ENCODE measurements at places on chromosomes 7 and 10.
A peak's percentile ranks its signal among the peaks of the same experiment; 100 is the strongest.

DNA sequence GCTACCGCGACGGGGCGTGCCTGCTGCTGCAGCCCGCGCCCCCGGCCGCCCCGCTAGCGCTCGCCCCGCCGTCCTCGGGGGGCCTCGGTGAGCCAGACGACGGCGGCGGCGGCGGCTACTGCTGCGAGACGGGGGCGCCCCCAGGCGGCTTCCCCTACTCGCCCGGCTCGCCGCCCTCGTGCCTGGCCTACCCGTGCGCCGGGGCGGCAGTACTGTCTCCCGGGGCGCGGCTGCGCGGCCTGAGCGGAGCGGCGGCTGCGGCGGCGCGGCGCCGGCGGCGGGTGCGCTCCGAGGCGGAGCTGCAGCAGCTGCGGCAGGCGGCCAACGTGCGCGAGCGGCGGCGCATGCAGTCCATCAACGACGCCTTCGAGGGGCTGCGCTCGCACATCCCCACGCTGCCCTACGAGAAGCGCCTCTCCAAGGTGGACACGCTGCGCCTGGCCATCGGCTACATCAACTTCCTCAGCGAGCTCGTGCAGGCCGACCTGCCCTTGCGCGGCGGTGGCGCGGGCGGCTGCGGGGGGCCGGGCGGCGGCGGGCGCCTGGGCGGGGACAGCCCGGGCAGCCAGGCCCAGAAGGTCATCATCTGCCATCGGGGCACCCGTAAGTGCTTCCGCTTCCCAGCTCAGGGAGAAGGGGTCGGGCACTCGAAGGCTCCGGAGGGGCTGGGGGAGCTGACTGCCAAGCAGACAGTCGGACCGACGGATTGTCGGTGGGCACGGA, 761 bp downstream of the PTF1A start:
- DNase-seq: no peak

- no peak for DNase-seq
These were observed 135.8 kb downstream of the KMT2E start for GRCh38 chr7:105149827-105150226.

DNA sequence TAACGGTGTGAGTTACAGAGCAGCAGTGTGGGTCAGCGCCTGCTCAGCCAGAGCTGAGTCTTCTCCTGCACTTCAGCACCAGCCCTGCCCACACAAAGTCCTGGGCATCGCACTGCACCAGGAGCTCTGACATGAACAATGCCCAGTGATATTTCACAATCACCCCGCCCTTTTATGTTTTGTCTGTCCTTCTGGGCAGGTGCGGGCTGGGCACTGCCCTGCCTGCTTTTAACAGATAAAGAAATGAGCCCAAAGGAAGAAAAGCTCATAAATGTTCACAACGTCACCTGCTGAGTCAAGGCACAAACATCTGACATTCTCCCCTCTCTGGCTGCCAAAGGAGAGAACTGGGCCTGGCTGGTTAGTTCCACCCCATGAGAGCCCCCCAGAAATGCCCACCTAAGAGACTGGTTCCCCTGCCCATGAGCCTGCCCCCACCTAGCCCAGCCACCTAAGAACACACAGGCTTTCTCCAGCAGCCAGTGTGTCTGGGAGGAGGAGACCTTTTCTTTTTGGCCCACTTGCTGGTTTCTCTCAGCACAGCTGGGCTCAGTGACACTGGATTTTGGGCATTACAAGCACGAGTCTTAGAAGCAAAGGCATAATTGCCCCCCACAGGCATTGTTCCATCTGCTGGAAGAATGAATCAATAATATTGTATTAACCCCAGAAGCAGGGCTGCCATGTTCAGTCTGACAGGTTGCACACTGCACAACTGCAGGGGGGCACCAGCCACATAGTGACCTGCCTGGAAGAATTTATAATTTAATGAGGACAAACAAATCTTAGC, 22.3 kb downstream of the CALML3 start:
- no peak for DNase-seq

GRCh38 chr10:78924319-78925003, 144.3 kb upstream of the ZMIZ1 start:
- no peak for DNase-seq

DNA sequence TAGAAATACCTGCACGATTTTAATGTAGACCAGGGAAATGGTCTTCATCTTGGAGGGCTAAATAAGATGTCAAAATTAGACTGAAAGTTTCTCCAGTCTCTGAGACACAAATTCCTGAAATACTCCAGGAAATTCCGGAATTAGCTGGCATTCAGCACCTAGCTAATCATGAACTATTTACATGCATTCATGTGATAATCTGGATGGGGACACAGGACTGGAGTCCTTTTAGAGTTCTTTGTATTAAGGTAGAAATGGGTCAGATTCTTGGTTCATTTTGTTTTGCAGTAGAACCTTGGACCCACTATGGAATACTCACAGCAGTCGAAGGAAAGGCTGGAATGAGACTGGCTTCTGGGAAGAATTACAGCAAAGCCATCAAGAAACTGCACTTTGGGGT, 65.3 kb upstream of the MDFIC start:
- no peak for DNase-seq

DNA sequence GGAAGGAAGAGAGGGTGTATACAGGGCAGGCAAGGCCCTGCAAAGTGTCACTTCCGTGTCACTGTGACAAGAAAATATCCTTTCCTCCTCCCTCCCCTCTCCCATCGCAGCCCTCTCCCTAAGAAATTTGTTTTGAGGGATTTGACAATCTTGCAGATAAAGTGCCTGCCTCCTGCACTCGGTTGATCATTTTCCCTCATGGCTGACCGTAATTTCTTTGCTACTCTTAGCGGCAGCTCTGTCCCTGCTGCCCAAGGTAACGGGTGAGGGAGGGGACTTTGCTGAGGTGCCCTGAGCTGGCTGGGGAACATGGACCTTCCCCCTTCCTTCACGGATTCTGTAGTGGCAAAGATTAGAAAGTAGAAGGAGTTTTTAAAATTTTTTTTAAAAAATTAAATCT, 179.1 kb downstream of the TCF7L2 start:
- DNase-seq: no peak

- DNase-seq: no peak
These were observed 565.2 kb downstream of the KCNMA1 start for GRCh38 chr10:77072361-77072835.

DNA sequence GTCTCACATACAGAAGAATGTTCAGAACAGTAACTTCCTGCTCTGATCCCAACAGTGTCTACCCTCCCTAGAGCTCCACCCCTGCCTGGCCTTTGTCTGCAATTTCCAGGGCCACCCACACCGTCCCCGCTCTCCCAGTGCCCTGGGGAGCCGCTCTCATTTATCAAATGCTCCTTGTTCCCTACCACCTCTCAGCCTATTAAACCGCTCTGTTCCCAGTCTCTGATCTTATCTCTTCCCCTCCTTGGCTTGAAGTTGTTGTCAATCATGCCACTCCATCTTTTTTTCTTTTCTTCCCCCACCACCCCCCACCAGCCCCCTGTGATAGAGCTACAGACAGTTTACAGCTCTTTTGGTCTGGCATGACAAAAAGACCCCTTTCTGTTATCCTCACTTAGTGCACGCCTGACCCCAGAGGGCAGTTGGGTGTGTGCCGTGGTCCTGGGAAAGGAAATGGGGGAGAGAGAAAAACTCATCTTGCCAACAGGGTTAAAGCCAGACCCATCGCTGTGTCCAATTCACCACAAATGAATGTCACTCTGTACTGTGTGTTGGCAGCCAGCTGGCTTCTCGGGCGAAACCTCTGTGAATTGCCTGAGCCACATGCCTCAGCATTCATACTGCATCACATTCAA, 28.8 kb upstream of the HECTD2 start:
- no peak for DNase-seq

DNA sequence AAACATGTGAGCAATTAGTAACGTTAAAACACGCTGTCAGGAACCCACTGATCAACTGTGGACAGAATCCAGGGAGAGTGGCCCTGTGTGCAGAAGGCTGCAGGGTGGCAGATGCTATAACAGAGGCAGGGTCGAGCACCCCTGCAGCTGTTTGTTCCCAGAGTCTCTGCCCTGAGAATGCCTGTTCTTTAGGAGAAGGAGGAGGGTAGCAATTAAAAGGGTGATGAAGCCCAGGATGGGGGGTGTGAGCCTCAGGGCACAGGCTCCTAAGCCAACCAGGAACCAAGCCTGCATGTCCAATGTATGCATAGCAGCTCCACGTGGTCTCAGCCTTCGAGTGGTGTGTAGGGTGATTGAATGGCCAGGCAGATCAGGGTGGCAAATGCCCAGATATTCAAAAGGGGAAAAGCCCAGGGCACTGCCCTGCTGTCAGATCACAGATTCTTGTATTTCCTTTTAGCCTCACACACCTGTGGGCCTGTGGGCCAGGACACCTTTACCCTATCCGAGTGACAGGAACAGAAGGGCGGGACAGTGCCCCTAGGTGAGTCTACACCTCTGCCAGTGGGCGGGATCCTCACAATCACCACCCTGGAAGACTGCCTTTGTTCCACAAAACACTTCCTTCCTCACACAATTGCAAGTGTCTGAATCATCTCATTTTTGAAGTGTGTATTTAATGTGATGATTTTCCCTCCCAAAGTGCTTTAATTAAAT, 7.3 kb downstream of the WDFY4 start:
- no peak for DNase-seq

DNA sequence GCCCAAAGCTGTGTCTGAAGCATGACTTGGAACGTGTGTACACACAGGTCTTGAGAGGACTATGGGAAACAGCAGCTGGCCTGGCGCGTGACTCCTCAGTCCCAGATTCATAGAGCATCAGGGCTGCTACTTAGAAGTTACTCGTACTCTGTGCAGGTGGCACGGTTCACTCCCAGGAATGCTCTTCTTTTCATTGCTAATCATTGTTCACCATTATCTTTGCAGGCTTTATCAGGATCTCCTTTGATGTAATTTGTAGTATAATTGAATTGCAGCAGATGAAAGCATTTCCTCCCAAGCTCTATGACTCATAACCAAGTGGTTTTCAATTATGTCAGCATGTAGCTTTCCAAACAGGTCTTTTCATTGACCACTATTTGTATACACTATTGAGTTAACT, 938.9 kb downstream of the NRG3 start:
- no peak for DNase-seq

GRCh38 chr10:104300736-104301292, 31.8 kb downstream of the GSTO2 start:
- DNase-seq: peak; percentile 28

GRCh38 chr10:95290461-95291364, at the start of gene PDLIM1:
Gene PDLIM1, minus strand, starts transcription at chr10:95291003. Its CDS starts 88 bp downstream, at chr10:95290915.
- no peak for DNase-seq

DNA sequence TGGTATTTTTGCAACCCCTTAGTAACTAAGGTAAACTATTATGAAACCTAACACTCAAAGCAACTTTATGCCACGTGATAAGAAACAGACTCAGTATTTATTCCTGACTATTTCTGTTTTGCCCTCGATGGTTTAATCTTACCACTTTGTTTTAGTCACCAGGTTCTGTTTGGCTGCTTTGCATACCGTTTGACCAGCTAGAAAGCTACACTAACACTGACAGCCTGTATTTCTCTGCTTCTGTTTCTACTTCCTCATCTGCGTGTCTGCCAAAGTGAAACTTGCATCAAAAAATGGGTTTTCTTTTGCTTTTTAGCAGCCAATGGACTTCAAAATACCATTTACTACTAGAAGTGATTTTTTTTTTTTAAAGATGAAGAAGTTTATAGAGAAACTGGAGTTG, 802.5 kb downstream of the GRM8 start:
- no peak for DNase-seq

GRCh38 chr7:94972296-94972695, 64.9 kb downstream of the PPP1R9A start:
- DNase-seq: no peak

DNA sequence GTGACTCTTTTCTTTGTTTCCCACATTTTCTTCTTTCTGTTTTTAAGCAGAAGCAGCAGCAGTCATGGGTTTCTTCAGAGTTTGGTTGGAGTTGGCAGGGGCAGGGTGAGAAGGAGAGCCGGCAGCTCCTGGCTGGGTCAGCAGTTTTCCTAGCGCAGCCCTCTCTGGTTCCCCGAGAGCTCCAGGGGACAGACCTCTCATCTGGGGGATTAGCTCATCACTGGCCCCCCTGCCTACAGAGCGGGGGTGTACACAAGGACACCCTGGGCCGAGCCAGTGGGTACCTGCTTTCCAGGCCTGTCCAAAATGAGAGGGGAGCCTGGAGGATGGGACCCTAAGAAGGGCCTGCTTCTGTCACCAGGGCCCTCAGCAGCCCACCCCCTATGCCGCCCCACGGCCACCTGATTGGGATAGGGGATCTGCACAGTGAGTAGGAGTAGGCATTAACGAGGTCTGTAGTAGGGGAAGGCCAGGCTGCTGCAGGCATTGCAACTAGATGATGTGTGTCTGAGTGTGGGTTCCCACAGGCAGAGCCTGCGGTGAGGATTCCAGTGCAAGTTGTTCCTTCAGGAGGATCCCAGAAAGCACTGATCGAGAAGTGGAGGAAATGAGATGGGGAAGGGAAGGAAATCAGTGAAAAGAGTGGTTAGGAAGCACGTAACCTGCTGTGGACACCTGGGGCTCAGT, 122.9 kb upstream of the PPIF start:
- no peak for DNase-seq

- DNase-seq: no peak
These were observed 105.7 kb upstream of the SEC61G start for GRCh38 chr7:54864663-54865062.

- DNase-seq: no peak
These were observed 28.8 kb downstream of the CACUL1 start for GRCh38 chr10:118725886-118726500.

DNA sequence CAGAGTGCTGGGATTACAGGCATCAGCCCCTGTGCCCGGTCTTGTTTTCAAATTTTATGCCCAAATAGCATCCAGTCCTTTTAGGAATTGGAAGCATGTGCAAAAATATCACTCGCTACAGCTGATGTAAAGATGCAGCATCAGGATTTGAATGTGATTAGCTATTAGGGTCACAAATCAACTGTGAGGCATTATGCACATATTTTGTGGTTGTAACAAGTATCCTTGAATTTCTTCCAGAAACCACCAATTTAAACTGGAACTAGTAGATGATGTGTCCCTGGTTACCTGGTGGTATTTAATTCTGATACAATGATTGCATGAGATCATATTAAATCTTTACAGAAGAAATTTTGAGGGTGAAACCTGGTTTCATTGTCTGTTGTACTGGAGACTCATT, 41.0 kb upstream of the ITGA8 start:
- no peak for DNase-seq

DNA sequence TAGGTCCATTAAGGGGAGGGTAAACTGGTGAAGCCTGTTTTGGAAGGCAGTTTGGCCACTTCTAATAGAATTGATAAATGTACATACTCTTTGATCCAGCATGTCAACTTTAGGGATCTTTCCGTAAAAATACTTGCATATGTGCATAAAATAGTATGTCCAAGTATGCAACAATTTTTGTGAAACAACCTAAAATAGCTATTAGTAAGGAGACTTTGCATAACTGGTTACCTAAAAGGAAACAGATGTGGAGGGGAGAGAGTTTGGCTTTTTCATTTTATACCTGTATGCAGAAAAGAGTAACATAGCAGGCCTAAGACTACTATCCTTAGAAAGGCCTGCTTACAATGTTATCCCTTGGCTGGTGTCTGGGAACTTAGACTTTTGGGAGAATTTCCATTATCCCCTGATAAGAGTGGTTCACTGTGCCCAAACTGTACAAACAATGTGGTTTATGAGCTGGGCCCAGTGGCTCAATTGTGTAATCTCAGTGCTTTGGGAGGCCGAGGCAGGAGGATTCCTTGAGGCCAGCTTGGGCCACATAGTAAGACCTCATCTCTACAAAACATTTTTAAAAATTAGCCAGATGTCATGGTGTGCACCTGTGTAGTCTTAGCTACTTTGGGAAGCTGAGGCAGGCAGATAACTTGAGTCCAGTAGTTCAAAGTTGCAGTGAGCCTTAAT, 21.3 kb downstream of the PTPN12 start:
- DNase-seq: no peak

GRCh38 chr7:120272261-120272660, 714 bp upstream of the KCND2 start:
- DNase-seq: no peak

GRCh38 chr7:47586925-47587324, 5.0 kb upstream of the TNS3 start:
- DNase-seq: no peak

All from stimulated activated naive CD4-positive, alpha-beta T cell (primary cell).